Activated T-helper 1 cell treated with Interleukin-2 at 50 U/mL for 16 hours (primary cell): ENCODE measurements at places on chromosomes 1 and 21.
A peak's percentile ranks its signal among the peaks of the same experiment; 100 is the strongest.

DNA sequence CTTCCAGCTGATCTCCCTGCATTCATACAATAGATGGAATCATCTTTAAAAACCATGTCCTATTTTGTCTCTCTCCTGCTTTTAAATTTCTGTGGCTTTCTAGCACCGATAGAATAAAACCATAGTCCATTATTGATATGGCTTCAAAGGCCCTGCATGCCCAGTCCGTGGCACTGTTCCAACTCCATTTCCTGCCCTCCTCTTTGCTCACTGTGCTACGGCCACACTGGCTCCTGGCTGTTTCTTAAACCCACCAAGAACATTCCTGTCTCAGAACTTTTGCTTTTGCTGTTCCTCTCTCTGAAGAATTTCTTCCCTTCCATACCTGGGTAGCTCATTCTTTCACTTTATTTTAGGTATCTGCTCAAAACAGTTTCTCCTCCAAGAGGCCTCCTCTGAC lies 7.2 kb downstream of the SLAMF1 start:
- no peak for DNase-seq

GRCh38 chr1:214698559-214698958 lies 95.6 kb downstream of the CENPF start:
- DNase-seq = no peak

GRCh38 chr1:40532844-40533424 lies 1.5 kb downstream of the ZNF684 start:
- no peak for DNase-seq

DNA sequence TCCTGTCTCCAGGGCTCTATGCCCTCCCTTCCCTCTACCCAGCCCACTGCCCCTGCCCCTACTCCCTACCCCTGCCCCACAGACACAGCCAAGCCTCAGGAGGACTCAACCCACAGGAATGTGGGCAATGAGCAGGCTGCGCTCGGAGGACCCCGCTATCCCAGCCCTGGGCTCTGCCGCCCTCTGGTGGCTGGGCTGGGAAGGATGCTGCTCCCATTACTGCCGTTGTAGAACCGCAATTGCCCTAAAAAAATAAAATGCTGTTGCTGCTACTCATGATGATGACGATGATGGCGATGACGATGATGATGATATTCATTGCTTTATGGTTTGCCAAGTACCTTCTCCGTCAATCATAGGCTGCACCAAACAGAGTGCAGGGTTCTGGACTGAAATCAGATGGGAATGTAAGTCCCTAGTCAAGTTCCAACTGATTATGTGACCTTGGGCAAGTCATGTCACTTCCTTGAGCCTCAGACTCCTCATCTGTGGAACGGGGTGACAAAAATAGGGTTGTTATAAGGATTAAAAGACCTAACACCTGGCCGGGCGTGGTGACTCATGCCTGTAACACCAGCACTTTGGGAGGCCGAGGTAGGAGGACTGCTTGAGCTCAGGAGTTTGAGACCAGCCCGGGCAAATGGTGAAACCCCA lies 24.6 kb downstream of the ARHGEF19 start:
- DNase-seq = peak; percentile 62

DNA sequence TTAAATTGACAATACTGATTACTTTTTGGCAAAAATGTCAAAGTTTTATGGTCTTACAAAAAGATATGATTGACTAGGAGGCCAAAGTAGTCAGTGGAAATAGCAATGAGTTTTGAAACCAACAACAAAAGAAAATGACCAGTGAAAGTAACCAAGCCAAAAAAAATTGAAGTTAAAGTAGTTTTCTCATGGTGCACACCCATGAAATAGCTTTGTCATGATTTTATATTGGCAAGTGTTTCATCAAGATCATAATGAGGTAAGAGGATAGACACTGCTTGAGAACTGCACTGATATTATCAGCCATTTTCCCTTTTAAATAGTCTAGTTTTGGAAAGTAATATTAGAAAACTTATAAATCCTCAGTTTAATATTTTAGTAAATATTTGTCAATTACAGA lies 206.2 kb upstream of the ADAMTS5 start:
- no peak for DNase-seq

GRCh38 chr1:12405325-12406210 lies 175.7 kb downstream of the VPS13D start:
- DNase-seq = no peak

DNA sequence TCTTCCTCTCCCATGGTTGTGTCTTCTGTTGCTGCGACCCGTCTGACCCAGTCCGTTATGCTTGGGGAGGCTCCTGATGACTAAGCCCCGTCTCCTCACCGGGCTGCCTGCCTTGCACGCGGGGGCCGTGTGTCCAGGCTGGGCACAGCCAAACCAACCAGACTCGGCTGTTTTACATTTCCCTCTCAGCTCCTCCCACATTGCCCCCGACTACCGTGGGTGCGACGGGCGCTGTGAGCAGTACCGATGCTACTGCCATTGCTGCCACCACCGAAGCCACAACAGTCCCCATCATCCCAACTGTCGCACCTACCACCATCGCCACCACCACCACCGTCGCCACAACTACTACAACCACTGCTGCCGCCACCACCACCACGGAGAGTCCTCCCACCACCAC lies 46.0 kb upstream of the CNTN2 start:
- no peak for DNase-seq

GRCh38 chr21:45877821-45878469 lies 103.6 kb upstream of the COL6A1 start:
- no peak for DNase-seq

DNA sequence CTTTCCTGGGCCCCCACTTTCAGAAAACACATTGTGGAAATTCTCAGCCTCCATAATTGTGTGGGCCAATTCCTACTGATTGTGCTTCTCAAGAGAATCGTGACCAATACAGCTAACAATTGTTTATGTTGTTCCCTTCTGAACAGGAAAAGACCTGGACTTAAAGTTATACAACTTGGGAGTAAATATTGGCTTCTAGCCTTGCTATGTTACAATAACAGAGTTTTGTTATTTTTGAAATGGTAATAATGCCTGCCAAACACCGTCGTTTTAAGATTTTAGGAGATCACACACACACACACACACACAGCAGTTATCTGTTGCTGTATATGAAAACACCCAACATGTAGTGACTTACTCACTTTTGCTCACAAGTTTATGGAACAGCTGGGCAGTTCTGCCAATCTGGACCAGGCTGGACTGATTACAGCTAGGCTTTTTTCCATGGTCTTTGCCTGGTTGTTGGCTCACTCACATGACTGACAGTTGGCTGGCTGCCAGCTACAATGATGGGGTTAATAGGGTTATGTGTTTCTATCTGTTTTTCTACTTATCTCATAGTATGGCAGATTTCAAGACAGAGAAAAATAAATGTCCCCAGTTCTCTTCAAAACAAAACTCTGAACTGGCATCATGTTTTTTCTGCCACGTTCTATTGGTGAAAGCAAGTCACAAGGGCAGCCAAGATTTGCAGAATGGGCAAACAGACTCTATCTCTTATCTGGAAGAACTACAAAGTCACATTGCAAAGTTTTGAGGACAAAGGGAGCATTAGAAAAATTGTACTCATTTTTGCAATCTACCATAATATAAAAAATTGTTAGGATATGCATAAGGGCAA lies 447.5 kb downstream of the NEGR1 start:
- DNase-seq = no peak

GRCh38 chr1:109928591-109929111 lies 18.0 kb downstream of the CSF1 start:
- DNase-seq = no peak

- no peak for DNase-seq
Observed at GRCh38 chr1:52166996-52167753, 25.3 kb downstream of the ZFYVE9 start.

- DNase-seq = no peak
Observed at GRCh38 chr1:38997034-38997900, 6.2 kb downstream of the AKIRIN1 start.

GRCh38 chr1:225862581-225862950 lies 19.6 kb downstream of the TMEM63A start:
- no peak for DNase-seq

DNA sequence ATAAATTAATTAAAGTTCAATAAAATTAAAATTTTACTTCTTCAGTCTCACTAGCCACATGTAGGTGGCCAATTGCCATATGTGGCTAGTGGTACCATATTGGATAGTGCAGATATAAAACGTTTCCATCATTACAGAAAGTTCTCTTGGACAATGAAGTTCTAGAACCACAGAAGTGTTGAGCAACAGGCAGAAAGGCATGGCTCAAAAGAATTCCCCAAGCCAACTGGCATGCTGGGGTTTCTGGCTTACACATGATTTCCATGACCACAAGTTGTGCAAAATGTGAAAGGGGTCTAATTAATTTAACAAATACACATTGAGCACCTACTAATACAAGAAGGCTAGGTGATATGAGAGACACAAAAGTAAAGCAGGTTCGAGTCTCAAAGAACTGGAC lies 72.2 kb upstream of the CDC42BPA start:
- DNase-seq = no peak

- no peak for DNase-seq
Observed at GRCh38 chr1:151705753-151706463, 10.7 kb downstream of the CELF3 start.

GRCh38 chr1:59135761-59136255 lies 161.1 kb upstream of the FGGY start:
- no peak for DNase-seq

GRCh38 chr1:22327411-22327810 lies 124.2 kb upstream of the ZBTB40 start:
- no peak for DNase-seq

GRCh38 chr1:52028328-52028727 lies 5.3 kb downstream of the KTI12 start:
- DNase-seq = no peak
